Spleen (tissue), 13 donors: ENCODE measurements at places on chromosomes 1 and 21. TPM values are rescaled to one million over a fixed set of nuclear protein-coding genes. Genes with fewer than 3 reads are reported as not detected.

The FCN3 gene
- polyA plus RNA-seq: 14.4 TPM

The CCDC24 gene
- 25.9 TPM for polyA plus RNA-seq

The BCAR3 gene
- 6.8 TPM for polyA plus RNA-seq

The UTS2 gene
- polyA plus RNA-seq: 0.71 TPM

The FCAMR gene
- polyA plus RNA-seq: 1.3 TPM

The CSF3R gene
- 73.8 TPM for polyA plus RNA-seq

The PIGR gene
- 0.99 TPM for polyA plus RNA-seq
